ENCODE measurements at places on chromosomes 7 and 10. TPM values are rescaled to one million over a fixed set of nuclear protein-coding genes. Genes with fewer than 3 reads are reported as not detected.

STK32C gene
- 7.0 TPM for total RNA-seq

GATA3 gene
- total RNA-seq, result 1.3 TPM

DNA sequence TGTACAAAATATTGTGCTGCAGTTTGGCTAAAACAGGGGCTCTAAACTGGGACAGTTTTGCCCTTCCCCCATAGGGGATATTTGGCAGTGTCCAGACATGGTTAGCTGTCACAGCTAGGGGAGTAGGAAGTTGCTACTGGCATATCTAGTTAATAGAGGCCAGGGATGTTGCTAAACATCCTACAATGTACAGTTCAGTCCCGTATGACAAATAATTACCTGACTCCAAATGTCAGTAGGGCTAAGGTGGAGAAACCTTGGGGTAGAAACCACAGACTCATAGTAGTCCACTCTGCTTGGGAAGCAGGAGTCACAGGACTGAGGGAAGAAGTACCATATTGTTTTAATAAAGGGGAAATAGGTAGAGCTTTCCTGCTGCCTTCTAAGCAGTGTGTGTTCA lies 39.8 kb downstream of the WBP1L start:
- DNase-seq, result no peak

DNA sequence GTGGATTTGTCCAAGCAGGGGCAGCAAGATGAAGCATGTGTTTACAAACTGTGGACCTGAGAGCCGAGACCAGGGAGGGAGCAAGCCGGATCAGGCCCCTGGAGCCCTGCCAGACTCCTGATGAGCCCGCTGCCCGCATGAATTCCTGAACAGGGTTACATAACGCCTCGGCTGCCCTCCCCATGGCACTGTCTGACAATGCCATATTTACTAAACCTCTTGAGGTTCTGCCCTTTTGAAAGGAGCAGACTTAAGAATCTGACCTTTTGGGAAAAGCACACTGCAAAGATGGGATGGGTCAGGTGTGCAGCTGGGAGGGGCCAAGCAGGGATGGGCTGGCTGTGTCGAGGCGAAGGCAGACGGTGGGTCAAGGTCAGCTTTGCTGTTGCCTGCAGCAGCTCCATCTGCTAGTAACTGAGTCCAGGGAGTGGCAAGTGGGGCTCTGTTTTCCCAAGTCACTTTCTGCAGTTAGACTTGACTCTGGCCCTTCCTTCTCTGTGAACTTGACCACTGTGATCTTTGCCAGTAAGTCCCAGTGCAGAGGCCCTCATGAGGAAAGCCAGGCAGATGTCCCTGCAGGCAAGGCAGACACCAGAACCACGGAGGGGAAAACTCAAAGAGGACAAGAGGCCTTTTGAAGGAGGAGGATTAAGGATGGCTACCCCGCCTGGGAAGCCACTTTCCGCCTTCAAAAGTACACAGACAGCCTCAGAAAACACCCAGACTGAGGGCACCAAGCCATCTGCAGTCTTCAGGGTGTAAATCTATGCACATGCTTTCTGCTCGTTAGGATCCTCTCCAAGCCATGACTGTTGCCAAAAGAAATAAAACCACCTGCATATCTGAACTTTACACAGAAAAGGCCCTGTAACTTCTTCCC lies 175.8 kb downstream of the TNS3 start:
- DNase-seq, result peak; percentile 83

- DNase-seq, result no peak
Measured at GRCh38 chr7:30157204-30157603, 22.4 kb downstream of the MTURN start.

DNA sequence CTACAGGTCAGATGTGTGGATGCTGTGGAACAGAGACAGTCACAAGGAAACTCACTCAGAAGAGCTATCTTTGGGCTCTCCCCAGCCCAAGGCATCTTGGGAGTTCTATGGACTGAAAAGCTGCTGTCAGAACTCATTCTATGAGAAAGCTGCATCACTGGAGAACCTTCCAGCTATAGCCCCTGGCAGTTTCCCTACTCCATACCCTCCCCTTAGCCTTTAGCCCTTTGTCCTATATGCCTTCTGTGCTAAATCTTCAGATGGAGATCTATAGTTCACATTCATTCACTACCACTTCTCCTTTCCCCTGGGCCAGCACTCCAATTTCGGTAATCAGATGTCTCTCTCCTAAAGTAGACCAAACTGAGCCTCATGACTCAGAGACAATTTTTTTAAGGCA lies 6.9 kb downstream of the WNT8B start:
- DNase-seq, result no peak

DNA sequence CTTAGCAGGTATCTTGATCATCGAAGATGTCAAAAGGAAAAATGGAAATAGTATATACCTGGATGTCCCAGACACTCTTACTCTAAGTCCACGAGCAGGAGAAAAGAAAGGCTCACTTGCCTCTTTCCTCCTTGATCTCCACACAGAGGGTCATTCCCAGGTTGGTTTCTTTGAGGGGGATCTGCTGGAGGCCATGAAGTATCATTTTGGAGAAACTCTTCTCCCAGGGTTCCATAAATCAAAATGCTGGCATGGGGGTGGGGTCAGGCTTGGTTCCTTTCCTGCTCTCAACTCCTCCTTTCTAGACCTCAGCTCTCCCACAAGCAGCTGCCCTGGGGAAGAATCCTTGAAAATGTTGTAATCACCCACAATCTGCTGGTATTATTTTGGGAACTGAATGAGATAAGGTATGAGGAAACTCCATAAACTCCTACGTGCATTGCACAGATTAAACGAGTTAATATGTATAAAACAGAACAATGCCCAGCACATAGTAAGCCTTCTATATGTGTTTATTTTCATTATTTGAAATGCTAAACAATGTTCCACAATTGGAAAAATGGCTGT lies 54.4 kb downstream of the PRKCQ start:
- DNase-seq, result no peak

DNA sequence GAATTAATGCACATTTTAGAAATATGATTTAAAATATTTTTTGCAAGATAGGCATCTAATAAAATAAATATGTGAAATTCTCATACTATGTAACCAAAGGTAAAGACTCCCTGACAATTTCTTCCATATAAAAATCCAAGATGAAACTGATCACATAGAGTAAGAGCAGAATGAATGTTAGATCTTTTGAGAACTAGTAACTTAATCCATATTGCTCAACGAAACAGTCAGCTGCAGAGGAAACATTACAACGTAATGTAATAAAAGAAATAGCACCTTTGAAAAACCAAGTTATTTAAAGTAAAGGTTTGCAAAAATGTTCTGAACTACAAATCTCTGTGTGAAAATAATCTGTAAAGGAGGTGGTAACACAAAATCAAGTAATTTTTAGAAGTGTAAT lies 28.8 kb downstream of the HACD1 start:
- no peak for DNase-seq

DNA sequence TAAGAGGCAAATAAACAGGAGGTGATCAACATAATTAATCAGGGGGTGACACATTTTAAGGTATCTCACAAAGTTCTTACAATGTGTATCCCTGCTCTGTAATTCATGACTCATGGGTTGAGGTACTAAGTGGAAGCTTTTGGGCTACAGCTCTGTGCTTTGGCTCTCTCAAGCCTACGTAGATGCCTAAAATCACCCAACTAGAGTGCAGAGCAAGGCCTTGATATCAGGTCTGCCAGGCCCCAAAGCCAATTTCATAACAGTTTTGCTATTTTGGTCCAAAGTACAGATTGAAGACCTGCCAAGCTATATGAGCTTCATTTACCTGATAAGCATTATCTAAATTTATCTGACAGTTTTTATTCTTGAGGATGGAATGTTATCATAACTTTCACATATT lies 175.3 kb upstream of the BET1 start:
- DNase-seq, result no peak

DNA sequence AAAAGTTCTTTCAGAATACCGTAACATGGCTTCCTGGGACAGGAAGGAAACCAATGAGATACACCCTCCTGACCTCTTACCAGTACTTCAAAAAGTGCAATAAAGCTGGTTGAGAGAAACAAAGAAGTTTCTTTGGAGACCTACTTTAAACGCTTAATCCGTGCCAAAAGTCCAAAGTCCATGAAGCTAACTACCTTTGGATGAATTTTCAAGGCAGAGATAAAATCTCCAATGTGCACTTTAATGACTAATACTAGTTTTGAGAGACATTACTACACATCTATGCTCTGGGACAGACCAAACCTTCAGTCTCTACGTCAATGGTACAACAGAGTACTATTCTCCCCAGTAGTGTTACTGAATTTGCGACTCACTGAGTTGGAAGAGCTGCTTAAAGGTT lies 46.1 kb downstream of the UBE2H start:
- no peak for DNase-seq

DNA sequence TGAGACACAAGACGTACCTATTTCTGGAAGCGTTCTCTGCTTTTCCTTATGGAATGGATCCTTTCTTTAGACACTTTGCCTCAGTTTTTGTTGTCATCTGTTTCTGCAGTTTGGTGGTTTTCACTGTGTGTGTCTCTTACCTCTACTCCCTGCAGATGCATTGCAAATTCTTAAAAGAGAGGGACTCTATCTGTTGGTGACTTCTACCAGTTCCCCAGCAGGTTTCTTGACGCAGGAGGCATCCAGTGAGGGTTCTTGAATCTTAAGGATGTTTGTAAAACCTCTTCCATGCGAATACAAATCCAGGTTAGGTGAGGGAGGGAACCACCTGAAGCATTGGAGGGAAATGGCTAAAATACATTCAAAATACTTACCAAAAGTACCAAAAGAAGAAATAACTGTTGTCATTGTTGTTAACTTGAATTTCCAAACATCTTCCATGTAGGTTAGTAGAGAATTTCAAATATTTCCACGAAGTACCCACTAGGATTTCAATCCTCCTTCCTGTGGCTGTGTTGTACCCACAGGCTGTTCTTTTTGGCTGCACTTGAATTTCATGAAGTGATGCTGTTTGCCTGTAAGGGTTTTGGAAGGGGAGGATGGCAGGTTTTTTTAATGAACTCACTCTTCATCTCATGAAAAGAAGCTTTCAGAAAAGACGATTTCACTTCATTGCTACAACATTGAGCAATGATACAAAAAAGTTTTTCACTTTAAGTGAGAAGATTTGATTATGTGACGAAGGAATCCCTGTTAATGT lies 32.2 kb downstream of the PLXDC2 start:
- no peak for DNase-seq

DNA sequence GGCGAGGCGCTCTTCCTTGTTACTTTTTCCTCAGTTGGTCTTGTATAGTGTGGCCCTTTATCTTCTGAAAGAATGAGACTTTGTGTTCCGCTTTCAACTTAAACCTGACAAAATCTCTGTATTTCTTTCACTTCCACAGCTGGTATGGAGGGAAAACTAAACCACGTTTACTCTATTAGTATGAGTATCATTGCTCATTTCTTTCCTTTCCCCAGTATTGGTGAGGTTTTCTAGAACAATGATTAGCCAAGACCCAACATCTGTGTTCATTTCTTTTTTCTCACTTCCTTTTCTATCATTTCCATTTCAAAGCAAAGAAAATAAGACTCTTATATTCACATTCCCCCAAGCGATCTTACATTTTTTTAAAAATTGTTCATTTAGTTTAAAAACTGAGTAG lies 165.3 kb downstream of the PAXIP1 start:
- DNase-seq, result no peak

DNA sequence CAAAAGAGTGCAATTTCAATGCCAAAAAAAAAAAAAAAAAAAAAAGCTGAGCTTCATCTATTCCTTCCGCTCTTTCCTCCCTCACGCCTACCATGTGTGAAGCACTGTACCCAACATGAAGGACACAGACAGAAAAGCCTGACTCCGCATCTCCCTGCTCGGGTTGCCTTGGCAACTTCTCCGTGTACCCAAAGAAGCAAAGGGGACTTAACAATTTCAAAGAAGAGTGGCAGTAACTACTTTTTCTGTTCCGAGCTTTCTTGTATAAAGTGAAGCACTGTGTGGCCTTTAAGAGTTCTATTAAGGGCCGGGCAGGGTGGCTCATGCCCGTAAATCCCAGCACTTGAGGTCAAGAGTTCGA lies 177.7 kb downstream of the PRKCQ start:
- no peak for DNase-seq

- DNase-seq, result no peak
Measured at GRCh38 chr10:110073896-110074295, 66.1 kb downstream of the ADD3 start.

DNA sequence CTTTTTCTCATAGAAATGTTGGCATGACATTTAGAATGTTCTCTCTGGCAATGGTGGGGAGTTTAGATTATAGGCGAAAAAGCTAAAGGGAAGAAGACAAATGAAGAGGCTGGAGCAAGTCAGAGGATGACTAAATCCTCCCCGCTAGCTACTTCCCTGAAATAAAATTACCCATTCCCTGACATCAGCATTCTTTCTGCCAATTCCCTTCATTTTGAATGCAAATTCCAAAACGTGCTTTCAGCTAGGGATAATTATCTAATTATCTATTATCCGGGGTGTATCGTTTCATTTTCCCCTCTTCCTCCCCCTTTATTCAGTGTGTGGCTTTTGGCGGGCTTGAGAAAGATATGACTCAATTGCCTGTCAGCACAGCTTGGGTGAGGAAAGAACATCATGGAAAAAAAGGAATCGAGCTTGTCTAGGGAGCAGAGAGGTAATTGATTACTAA lies 672.3 kb downstream of the TNS3 start:
- no peak for DNase-seq

DNA sequence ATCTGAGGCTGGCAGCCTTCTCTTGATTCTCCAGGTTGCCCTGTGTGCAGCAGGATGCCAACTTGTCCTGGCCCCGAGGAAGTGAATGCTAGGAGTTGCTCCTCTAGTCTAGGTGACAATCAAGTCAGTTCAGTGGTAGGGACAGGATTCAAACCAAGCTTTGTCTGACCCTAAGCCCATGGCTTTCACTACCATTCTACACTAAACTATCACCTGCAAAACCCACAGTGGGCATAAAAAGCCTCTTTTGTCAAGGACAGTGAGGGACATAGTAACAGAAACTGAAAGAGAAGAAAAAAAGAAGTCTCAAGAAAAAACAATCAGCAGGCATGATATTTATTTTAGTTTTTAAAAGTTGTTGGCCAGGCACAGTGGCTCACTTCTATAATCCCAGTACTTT lies 33.5 kb downstream of the KCNMA1 start:
- DNase-seq, result no peak

GRCh38 chr7:90178679-90179278 lies 24.5 kb downstream of the STEAP1 start:
- DNase-seq, result peak; percentile 59

DNA sequence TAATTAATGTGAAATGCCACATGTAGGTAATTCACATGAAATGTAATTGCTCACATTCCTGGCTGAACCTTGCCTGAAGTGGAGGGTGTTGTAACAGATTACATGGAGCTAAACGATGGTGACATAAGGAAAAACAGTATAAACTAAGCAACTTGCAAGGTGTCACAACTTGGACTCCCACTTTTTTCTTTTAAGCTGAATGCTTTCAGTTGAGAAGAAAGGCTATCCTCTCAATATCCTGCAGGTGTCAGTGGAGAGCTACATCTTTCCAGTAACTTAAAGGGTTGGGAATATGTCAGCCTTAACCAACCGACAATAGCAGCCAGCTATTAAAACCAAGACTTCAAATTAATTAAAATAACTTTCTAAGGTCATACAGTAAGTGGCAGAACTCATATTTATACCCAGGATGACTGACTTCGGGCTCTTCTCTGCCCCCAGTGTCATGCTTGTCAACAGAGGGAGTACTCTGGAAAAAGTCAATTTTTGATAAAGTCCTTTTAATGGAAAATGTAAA lies 33.7 kb downstream of the NRBF2 start:
- no peak for DNase-seq

GRCh38 chr10:71150796-71151195 lies 61.6 kb upstream of the UNC5B start:
- no peak for DNase-seq

GRCh38 chr10:88744002-88744401 lies 15.8 kb upstream of the LIPN start:
- no peak for DNase-seq
